ENCODE measurements at places on chromosomes 1 and 21.

- DNase-seq, result no peak
These were observed 102.5 kb downstream of the TRABD2B start for GRCh38 chr1:47894410-47895278.

DNA sequence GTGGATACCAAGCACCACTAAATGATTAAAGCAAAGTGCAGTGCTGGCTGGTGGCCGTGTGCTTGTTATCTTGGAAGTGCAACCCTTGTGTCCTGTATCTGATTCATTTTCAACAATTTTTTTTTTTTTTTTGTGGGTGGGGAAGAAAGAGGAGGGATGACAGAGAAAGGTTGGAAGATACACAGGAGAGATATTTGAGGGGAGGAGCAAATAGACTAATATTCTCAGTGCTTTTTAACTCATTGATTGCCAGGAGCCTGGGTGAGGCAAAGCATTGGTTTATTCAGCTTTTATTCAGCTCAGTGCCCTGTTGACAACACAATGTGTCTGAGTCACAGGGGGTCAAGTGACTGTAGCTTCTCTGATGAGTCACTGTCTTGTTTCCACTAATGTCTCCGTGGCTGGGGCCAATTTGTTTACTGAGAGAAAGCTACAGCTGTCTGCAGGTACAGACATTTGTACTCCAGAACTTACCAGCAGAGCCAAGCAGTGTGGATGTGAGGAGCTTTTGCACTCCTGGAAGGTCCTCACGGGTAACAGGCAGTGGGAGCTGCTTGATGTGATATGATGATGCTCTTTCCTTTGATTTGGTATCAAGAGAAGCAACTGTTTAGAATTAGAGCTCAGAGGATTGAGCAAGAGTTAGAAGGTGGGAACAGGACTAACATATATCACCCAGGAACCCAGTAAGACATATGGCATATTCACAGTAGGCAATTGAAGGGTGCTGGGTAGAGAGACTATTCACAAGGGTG, 23.6 kb upstream of the DNM3 start:
- peak; percentile 40 for DNase-seq

DNA sequence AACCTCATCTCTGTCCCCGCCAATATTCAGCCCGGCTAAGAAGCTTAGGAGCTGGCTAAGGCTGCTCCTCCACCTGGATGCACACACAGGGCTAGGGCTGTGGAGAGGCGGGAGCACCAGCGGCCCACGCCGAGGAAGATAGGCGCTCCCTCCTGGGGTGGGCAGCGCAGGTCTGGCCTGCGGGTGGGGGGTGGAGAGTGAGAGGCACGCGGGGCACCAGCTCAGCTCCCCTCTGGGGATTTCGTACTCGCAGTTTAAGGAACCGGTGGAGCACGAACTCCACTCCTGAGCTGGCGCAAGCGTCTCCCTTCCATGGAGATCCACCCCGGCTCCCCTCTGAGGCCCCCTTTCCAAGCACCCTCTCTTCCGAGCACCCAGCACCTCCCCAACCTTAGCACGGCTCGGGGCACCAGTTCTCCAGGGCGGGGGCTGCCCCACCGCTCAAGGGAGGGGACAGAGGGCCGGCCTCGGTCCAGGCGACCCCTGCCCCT, 433 bp upstream of the KAZN start:
- DNase-seq, result no peak

GRCh38 chr1:53957194-53957818, 11.2 kb downstream of the LRRC42 start:
- DNase-seq, result peak; percentile 47

- no peak for DNase-seq
These were observed 15.9 kb upstream of the LRRC8C start for GRCh38 chr1:89616844-89617627.

GRCh38 chr1:30371888-30372791, 351.2 kb downstream of the MATN1 start:
- no peak for DNase-seq

DNA sequence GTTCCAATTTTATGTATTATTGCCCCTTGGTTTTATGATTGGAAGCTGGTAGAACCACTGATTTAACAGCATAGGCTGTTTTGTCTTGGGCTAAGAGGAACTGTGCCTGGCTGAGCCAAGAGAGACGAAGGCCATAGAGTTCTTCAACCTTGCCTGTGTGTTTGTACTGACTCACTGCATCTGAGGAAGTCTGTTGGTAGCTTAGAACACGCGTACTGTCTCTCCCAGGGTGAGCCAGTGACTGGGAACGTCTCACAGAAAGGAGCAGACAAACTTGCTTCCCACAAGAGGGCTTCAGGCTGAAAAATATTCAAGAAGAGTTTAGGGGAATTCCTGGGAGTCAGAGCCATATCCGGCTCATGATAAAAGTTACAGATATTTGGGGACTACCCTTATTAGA, 14.9 kb downstream of the TMEM51 start:
- DNase-seq, result peak; percentile 79

DNA sequence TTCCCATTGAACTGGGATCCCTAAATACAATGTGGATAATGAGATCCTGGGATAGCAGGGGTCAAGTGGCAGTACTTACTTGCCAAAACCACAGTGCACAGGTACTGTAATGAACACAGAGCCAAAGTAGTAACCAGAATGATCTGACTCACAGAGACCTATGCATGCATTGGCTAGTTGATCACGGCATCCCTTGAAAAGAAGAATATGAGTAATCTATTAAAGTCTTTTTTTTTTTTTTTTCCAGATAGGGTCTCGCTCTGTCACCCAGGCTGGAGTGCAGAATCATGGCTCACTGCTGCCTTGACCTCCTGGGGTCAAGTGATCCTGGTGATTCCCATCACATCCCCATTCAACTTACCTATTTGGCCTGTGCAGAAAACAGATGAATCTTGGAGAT, 29.4 kb upstream of the EIF4G3 start:
- no peak for DNase-seq

GRCh38 chr1:181660621-181661020, 177.3 kb downstream of the CACNA1E start:
- DNase-seq, result no peak

DNA sequence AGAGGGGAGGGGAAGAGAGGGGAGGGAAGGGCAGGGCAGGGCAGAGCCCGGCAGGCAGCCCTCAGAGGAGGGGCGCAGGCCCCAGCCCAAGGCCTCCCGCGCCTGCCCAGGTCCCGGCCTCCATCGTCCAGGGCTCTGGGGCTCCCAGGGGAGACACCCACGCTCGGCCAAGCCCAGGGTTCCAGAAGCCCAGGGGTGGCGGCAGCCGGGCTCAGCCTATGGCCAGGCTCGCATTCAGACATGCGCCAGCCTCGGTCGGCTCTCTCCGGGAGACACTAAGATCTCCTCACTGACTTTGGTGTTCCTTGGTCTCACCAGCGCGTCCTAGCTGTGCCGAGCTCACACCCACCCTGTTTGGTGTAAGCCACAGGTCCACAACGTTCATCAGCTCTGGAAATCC, 7.1 kb upstream of the ANKRD65 start:
- no peak for DNase-seq

GRCh38 chr1:159803956-159804689, 2.0 kb downstream of the FCRL6 start:
- no peak for DNase-seq

- DNase-seq, result no peak
These were observed 6.7 kb upstream of the SNAPIN start for GRCh38 chr1:153651771-153652170.

- DNase-seq, result no peak
These were observed 21.4 kb upstream of the ALDH4A1 start for GRCh38 chr1:18923756-18924211.

GRCh38 chr1:39877980-39878956, 5.0 kb downstream of the TRIT1 start:
- no peak for DNase-seq

DNA sequence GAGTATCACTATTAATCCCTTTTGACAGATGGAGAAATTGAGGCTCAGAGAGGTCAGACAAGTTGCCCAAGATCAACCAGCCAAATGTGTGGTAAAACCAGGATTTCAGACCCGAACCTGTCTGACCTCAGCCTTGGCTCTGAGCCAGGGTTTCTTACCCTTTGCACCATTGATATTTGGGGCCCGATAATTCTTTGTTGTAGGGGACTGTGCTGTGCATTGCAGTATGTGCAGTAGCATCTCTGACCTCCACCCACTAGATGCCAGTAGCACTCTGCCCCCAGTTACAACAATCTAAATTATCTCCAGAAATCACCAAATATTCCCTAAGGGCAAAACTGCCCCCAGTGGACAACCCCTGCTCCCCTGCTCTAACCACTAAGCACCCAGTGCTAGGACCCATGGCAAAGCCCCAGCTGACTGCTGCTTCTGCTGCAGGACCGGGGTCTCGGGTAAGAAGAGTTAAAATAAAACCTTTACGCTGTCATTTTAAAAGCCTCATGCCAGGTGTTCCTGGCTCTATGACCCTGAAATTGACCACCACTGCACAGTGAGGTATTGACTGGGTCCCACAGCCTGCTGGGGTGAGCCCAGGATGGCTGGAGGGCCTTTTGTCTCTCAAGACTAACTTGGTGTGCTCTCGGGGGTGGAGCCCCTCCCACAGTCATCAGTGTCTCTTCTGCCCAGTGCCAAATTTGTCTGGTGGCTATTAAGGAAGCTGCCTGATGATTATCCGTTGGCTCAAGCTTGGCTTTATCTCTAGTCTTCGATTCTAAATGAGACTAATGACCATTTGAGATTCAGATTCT, 5.6 kb upstream of the MAN1C1 start:
- peak; percentile 26 for DNase-seq
